A549 treated with CpdA at 1 μM for 4 hours (cell line): ENCODE measurements at places on chromosomes 2 and 18. TPM values are rescaled to one million over a fixed set of nuclear protein-coding genes. Genes with fewer than 3 reads are reported as not detected.

Gene SEMA4C
- total RNA-seq: 16.7 to 24.5 TPM (median 21.2 TPM) in 5 replicates

Gene PNPT1
- total RNA-seq: 30.0 to 67.8 TPM (median 34.1 TPM) in 5 replicates

Gene SNORC
- 4.5 to 13.2 TPM (median 10.4 TPM) in 5 replicates for total RNA-seq

Gene KIAA2012
- total RNA-seq: not detected in 5 replicates

Gene MALL
- 130 to 155 TPM (median 137 TPM) in 5 replicates for total RNA-seq
